ENCODE measurements at places on chromosomes 3 and 15.

- DNase-seq, result no peak
Measured at GRCh38 chr3:13217736-13218540, 144.7 kb upstream of the IQSEC1 start.

DNA sequence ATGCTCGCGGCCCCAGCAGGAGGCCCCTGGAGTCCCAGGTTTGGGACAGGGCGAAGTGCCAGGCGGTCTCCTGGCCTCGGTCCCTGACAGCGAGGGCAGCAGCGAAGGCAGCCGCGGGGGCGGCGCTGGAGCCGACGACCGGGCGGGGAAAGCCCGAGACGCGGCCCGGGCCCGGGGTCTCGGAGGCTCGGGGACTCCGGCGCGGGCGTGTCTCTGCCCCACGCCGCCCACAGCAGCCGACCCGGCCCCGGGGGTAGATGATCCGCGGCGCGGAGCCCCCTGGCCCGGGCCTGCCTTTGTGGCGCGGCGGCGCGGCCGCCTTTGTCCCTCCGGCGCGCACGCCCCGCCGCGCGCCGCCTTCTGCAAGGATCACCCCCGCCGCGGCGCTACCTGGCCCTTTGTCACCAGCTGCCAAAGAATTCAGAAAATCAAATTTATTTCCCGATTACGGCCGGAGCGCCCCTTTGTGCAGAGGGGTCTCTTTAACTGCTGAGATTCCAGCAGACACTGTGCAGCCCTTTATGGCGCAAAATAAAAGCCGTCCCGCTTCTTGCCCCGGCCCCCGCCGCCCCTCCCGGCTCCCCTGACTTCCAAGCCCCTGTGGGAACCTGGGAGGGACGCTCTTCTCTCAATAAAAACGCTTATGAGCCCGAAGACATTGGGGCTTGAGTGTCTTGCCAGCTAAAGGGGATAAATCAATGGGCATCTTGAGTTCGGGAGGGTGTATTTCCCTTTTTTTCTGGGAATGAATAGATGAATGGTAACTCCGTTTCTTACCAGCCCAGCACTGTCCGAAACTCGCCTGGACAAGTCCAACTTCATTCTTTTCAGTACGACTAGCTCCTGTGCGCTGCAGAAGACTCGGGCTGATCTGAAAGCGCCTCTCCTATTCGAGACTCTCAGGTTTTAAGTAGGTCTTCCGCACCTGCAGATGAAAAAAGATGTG is 68.4 kb downstream of the HES1 start:
- DNase-seq, result no peak

- peak; percentile 27 for DNase-seq
Measured at GRCh38 chr3:138384976-138385375, 36.6 kb downstream of the MRAS start.

- DNase-seq, result no peak
Measured at GRCh38 chr3:29693863-29694262, 413.0 kb downstream of the RBMS3 start.

DNA sequence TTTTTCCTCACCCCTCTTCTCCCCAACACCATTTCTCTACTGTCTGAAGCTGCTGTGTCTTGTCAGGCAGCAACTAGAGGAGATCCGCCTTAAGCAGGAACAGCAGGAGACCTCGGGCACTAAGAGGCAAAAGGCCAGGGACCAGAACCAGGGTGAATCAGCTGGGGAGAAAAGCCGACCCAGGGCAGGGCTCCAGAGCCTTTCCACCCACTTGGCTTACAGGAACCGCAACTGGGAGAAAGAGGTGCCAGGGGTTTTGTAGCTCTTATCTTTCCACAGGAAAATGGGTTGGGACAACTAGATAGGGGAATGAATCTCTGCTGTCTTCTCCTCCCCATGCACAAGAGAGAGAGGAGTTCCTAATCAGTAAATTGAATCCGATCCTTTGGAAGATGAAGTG is 3.0 kb upstream of the NGRN start:
- no peak for DNase-seq

All from OCI-M1 (cell line).